Urinary bladder (tissue), 4 donors: ENCODE measurements at places on chromosomes 1 and 21. TPM values are rescaled to one million over a fixed set of nuclear protein-coding genes. Genes with fewer than 3 reads are reported as not detected.

- DNase-seq = no peak
Observed at GRCh38 chr1:72003092-72003491, 279.2 kb downstream of the NEGR1 start.

OVAAL gene
- total RNA-seq = 0.26 TPM

GRCh38 chr1:238242181-238242580 lies 351.5 kb upstream of the ZP4 start:
- no peak for DNase-seq

CELA3A gene
- total RNA-seq = not detected

OR2L5 gene
- total RNA-seq = not detected

MRPL24 gene
- total RNA-seq = 25.8 TPM

DNA sequence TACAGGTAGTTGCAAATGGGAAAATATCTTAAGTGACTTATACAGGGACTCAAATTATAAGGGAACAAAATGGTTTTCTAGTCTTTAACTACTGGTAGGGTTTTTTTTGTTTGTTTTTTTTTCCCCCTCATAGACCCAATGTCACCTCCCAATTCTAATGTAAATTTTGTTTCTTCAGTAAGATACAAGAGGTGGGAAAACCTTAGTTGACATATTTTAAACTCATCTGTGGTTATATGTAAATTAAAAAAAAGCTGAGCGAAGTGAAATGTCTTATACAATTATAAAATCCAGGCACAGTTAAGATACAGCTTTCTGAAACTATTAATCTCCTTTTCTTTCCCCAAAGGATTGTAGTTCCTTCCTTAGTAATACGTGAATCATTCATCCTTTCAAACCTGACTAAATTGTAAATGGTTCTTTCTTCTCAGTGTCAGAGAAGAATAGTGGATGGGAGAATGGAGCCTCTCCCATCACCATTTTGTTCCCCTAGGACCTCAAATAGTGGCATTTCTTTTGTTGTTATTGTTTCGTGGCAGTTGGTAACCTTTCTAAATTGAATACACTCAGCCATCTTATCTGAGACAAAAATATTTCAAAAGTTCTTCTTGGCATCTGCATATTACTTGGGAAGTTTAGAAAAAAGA lies 11.2 kb downstream of the TSEN15 start:
- no peak for DNase-seq

DNA sequence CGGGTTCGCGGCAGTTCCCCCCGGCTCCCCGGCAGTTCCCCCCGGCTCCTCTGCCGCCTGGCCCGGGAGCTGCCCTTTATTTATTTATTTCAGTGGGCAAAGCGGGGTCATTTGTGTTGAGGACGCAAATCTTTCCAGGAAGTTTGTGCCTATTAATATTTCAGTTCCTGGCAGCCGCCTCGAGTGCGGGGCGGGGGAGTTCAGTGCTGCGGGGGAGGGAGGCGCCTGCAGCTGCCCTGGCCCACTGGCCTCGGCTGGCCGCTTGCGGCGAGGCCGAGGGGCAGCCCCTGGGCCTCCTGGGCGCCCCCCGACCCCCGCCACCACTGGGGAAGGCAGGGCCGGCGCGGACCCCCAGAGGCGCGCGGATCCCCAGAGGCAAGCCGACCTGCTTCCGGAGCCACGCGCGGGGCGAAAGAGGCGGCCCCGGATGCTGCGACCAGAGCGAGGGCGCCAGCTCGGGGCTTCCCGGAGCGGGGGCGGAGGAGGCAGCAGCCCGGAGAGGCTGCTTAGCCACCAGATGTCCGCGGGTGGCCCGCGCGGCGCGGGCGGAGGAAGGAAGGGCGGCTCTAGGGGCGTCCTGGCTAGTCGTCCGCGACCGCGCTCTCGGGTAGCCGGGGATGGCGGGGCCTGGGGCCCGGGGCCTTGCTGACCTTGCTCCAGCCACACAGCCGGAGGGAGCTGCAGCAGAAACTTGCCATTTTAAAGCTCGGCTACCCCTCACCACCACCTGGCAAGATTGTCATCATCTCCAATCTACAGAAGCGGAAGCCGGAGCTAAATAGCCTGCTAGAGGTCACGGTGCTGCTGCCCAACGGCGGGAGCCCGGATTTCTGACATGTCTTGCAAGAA lies 48.0 kb downstream of the H3-3A start:
- DNase-seq = peak; percentile 76

DNA sequence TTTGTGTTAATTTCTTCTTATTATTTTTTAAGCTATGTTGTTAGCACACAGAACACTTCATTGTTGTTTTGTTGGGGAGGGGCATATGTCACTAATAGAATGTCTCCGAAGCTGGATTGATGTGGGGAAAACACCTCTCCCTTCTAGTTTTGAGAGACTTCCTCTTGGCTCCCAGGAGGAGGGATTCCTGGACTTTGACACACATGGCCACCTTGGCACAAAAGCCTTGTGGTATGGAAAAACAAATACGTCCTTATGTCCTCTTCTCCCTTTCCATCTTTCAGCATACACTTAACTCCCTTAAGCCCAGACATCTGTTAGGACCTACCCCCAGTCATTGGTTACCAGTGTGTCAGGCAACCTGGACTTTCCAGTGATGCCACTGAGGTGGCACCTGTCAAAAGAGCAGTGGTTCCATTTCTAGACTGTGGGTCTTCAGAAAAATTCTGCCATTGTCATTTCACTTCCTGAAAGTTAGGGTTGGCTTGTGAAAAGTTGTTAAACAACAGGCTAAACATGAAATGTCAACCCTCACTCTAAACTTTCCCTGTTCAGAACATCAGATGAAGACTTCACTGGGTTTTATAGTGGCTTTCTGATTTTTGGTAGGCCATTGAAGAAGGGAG lies 12.5 kb upstream of the ABCB10 start:
- DNase-seq = no peak

DNA sequence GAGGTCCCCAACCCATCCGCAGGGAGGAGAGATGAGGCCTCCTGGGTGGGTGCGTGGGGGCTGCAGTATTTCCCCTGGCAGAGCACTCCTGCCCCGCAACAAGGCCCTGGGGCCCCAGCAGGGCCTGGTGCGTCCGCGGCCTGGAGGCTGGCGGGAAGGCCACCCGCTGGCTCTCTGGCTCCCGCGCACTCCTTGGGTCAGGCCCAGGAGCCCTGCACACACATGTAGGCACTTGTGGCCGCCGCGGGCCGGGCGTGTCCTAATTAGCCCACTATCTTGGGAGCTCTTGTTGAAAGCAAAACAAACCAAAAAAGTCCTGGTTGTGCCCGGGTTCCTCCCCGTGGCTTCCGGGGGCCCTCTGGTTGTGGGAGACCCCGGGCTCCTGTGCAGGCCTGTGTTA lies 49.7 kb upstream of the CCDC27 start:
- DNase-seq = no peak

GRCh38 chr1:14424325-14425002 lies 174.0 kb upstream of the KAZN start:
- no peak for DNase-seq

DNA sequence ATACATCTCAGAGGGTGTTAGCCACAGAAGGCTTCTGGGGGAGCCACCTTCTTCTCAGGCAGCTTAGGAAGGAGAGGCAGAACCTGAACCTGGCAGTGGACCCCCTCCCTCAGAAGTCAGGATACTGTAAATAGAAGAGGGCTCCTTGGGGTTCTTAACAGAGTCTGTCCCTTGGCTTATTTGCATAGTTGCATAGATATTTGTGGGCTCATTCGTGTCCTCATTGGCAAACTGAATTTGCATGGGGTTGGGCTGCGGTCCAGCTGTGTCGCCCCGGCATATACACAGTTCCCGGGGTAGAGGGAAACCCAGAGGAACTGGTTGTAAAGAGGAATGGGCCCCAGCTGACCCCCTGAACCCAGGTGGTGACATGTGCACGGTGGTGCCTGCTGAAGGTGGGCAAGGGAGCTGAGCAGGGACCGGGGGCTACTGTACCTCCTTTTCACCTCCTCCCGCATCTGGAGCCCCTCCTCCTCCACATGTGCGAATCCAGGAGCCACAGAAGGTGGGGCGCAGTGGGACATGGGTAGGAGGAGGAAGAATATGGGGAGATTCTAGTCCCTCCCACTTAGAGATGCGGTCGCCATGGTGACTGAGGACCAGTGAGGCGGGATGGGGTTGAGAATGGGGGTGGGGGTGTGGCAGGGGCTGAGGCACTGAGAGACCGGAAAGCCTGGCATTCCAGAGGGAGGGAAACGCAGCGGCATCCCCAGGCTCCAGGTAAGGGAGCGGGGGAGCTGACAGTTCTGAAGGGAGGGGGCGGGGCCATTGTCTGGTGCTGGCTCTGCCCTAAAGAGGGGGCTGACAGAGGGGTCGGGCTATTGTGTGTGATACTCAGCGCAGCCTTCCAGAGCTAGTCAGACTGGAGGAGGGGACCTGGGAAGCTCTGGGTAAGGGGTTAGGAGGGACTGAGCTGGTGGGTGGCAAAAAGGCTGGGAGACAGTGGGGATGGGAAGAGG lies 3.7 kb upstream of the SEMA4A start:
- DNase-seq = no peak

DNA sequence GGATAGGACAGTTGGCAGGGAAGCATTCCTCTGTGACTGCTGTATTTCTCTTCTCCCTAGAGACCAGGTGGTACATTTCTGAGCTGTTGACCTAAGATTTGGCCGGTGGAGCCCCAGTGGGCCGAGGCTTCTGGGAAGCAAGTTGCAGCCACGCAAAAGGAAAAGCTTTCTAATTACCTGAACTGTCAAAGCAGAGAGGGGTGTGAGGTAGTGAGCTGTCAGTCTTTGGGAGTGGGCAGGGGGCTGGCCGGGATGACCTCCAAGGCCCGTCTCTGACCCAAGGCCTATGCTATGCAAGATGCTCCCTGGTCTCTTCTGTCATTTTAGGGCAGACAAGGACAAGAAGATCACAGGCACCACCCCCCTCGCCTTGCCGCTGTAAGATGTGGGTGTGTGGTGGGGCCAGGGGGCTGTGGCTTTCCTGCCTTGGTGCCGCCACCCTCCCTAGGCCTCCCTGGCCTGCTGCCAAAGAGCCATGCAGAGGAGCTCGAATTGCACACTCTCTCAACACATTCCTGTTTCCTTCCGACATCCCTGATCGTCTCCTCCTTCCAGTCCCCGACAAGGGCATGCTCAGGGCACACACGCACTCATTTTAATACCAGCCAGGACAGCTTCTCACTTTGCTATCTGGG lies 7.7 kb downstream of the PADI1 start:
- DNase-seq = peak; percentile 72

DNA sequence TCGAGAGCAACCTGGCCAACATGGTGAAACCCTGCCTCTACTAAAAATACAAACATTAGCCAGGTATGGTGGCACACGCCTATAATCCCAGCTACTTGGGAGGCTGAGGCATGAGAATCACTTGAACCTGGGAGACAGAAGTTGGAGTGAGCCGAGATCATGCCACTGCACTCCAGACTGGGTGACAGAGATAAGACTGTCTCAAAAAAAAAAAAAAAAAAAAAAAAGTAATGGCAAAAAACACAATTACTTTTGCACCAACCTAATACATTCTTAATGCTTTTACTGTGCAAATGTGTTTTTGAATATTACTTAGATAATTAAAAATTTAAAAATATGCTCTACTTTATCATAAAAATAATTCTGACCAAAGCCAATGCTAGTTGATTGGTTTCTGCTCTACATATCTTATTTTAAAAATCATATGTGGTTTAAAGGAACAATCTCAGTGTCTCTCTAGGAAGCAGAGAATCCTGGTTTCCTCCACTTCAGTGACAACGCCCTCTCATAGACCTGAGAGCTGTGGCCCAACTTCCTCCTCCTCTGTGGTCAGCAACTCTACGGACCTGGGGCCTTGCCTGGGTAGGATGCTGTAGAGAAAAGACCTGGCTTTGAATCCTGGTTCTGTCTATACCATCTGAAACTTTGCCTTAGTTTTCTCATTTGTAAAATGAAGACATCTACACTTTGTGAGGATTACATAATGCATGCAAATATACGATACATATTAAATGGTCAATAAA lies 64.7 kb downstream of the TGFBR3 start:
- no peak for DNase-seq

DNA sequence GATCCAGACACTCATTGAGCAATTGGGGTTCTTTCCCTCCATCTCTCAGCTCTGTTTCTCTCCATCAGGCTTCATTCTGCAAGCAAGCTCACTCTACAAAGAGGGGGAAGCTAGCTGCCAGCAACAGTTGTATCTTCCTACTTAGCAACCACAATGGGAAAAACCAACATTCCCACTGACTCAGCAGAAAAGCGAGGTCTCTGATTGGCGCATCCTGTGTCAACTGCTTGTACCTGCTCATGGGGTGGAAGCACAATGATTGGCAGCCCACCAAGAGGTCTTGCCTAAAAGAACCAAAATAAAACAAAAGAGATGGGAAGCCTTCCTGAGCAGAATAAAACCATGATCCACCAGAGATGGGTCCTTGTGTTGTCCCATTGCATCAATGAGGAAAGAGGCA lies 4.0 kb upstream of the CDA start:
- DNase-seq = no peak
